ENCODE measurements at places on chromosomes 3 and 15.

- DNase-seq: no peak
Measured at GRCh38 chr3:134552784-134553183, 66.9 kb downstream of the CEP63 start.

GRCh38 chr3:44914936-44915335, 40.5 kb downstream of the TGM4 start:
- DNase-seq: no peak

DNA sequence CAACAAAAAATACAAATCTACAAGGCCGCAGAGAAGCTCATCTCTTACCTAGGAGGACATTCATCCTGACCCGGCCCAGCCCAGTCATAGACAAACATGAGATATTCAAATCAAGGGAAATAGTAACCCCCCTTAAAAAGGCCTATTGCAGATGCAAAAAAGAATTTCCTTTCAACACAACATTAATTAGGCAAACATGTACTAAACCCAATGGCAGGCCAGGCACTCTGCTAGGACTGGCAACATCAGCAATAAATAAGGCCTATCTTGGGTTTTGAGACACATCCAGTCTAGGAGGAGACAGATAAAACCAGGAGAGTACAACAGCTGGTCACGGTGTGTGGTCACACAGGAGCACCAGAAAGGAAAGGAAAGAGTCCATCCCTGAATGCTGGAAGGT, 61.4 kb downstream of the ADCY5 start:
- no peak for DNase-seq

GRCh38 chr3:14403619-14404155, 1.3 kb downstream of the SLC6A6 start:
- no peak for DNase-seq

DNA sequence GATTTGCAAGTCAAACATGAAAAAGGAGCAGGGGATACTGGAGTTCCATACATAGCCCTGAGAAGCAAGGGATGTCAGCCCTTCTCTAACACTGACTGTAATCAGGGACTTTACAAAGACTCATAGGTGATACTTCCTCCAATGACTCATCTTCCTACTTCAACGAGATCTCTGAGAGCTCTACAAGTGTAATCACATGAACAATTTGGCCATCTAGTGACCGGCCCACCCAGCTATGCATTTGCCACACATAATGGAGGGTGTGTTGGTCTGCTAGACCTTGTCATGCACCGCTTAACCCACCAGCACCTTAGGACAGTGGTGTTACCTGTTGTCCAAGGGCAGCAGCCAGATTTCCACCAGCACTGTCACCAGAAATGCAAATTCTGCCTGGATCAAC, 75.3 kb downstream of the NCEH1 start:
- no peak for DNase-seq

GRCh38 chr3:119636891-119637611, 23.3 kb downstream of the POPDC2 start:
- no peak for DNase-seq

- DNase-seq: no peak
Measured at GRCh38 chr3:26631390-26631738, 8.8 kb downstream of the LRRC3B start.

DNA sequence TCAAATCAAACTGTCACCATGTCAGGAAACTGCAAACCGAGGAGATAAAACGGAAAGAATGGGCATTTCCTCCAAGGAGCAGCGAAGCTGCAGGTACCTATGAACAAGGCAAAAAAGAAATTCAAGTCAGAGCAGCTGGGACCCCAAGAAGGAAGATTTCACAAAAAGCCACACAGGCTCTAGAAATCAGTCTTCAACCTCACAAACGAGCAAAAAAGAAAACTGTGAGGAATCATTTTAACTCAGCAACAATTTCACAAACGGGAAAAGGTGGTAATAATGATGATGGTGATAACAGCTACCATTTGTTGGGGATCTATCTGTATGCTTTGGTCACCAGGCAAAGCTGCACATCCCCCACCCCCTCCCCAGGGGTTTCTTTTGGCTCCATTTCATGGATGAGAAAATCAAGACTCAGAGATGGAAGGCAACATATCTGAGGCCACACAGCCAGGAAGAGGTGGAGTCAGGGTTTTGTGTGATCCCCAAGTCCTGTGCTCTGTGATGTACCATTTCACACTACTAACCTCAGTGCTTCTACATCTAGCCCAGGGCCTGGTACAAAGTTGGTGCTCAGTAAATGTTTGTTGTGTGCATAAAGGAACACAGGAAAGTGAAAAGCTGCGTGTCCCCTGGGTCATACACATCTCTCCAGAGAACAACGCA, 109.9 kb downstream of the IQSEC1 start:
- DNase-seq: no peak

GRCh38 chr15:44315126-44315525, 26.6 kb downstream of the GOLM2 start:
- no peak for DNase-seq

DNA sequence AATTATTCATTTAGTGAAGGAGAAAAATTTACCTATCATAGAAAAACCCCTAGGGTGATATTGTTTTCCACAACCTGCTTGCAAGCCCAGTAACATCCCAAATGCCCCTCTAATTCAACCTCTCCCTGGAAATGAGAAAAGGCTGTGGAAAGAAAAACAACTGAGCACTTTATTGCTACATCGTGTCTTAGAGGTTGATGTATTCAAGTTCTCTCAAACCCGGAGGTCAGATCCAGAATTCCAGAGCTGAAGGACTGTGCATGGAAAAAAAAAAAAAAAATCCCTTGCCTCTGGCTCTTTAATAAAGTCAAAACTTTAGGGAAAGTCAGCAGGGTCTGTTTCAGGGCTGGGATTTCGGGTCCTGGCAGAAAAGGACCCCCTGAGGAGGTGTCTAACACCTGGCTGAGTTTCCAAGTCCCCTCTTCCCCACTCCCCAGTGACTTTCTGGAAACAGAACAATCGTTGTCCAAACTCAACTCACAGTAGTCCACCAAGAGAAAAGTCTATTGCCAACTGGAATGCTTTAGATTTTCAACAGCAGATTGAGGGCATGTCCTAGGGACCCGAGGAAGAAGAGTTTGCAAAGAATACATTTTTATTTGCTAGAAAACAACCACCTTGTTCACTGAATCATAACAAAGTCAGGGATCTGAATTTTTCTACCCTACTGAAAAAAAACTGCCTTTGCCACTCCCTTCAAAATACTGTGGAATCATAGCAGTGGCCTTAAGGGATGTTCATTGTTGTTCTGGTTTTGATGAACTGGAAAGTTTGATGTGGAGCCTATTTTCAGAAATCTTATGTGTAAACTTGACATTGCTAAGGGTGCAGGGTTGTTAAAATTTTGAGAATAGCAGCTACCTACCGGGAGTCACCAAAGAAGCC, 207.5 kb upstream of the ADAMTS9 start:
- no peak for DNase-seq

GRCh38 chr3:77693147-77693546, 653.2 kb downstream of the ROBO2 start:
- no peak for DNase-seq

GRCh38 chr3:55570271-55570711, 83.2 kb upstream of the WNT5A start:
- DNase-seq: no peak

- DNase-seq: no peak
Measured at GRCh38 chr3:129694228-129694627, 87.8 kb upstream of the PLXND1 start.

DNA sequence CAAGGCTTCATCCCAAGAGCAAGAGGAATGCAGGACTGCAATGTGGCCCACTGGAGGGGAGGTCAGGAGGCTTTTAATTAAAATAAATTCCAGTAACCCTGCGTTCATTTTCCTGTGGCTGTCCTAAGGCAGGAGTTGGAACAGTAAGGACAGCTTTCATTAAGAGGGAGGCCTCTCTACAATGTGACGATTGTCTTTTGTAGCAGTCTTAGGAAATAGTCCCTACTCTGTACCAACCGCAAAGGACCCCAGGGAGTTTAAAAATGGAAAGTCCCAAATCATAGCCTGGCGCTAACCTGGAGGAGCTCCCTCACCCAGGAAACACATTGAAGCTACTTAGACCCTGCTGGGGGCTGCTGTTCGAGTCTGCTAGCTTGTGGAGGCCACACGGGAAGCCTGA, 62.8 kb downstream of the SYNM start:
- no peak for DNase-seq

- DNase-seq: no peak
Measured at GRCh38 chr3:55904716-55905115, 417.6 kb upstream of the WNT5A start.

DNA sequence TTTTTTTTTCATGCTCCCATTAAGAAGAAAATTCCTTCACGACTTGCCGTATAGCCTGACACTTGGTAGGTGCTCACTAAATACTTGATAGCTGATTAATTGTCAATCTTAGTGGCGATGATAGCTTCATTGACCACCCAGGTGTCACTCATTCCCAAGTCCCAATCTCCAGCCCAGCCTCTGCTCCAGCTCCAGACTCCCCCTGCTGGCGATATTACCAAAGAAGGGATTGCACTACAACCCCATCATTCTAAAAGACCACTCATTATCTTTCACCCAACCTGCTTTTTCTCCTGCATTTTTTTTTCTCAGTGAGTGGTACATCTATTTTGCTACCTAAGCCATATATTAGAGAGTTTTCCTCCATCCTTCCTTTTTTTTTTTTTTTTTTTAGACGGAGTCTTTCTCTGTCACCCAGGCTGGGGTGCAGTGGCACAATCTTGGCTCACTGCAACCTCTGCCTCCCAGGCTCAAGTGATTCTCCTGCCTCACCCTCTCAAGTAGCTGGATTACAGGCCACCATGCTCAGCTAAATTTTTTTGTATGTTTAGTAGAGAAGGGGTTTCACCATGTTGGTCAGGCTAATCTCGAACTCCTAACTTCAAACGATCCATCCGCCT, 19.5 kb upstream of the COMMD2 start:
- DNase-seq: peak; percentile 31

- no peak for DNase-seq
Measured at GRCh38 chr3:45225465-45226205, 452 bp downstream of the TMEM158 start.

GRCh38 chr15:29043736-29044502, 158.1 kb downstream of the APBA2 start:
- DNase-seq: no peak

DNA sequence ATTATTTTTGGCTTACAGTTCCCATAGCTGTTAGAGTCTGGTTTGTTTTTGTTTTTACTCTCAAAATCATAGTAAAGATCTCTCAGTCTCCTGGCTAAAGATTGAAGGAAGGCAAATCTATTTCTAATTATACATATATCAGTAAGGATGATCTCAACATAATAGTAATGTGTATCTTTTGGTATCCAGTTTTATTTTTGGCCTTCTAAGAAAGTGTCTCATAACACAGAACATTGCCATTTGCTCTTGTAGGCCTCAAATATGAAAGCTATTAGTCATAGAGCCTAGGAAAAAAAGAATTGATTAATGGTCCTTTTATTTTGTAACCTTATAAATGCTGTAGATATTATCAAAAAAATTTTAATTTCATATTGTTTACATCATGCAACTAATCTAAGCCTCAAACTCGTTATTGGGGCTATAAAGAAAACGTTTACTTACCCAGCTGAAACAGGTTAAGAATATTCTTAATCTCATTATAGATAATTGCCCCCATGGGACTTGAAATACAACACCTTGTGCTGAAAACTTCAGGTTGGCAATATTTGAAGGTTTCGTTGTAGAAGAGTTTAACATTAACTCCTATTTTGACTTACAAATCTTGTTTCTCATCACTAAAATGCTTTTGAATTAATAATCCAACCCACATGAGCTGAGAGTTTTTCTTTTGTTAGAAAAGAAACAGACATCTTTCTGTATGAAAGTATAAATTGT, 16.7 kb downstream of the FBXO45 start:
- DNase-seq: no peak

DNA sequence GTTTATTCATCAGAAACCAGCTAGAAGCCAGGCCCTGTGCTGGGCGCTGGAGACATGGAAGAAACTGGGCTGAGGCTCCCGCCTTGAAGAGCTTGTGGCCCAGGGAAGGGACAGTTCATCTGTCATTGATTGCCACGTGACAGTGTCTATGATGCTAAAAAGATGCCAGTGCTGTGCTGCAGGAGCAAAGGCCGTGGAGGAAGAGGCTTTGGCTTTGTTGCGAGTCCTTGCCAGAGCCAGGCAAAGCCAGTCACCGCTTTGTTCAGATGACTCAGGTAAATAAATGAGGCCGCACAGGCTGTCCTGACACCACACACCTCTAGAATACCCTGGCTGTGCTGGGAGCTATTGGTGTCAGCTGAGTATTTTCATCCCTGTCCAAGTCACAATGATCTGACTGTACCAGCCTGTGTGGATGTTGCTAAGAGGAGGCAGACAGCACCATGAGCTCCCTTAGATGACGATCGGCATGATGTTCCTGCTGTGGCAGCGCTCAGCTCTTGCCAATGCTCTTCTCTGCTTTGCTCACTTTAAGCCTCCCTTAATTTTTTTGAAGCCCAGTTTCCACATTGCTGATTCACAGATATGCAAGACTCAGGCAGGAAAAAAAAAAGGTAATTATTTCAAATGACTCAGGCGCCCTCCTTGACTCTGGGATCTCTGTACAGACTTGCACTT, 77.5 kb downstream of the CCNL1 start:
- no peak for DNase-seq

GRCh38 chr3:43644443-43644842, 22.6 kb upstream of the ANO10 start:
- DNase-seq: no peak

DNA sequence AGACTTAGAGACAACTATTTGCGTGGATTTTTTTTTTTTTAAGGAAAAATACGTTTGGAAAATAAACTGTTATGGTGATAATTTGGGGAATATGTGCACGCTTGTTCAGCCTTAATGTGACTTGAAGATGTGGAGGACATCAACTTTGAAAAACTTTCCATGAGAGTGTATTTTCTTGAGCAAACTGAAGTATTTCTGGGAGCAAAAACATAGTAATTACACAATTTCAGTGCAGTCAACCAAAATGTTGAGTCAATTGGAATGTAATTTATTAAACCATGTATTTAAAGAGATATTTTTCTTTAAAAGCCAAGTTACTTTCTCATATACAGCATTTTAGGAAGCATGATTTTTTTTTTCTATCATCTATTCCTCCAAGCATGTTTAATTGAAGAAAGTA, 80.3 kb upstream of the FLNB start:
- no peak for DNase-seq

Data from NCI-H1092 (cell line).